T-helper 9 cell (primary cell): ENCODE measurements at places on chromosomes 5 and 9.

DNA sequence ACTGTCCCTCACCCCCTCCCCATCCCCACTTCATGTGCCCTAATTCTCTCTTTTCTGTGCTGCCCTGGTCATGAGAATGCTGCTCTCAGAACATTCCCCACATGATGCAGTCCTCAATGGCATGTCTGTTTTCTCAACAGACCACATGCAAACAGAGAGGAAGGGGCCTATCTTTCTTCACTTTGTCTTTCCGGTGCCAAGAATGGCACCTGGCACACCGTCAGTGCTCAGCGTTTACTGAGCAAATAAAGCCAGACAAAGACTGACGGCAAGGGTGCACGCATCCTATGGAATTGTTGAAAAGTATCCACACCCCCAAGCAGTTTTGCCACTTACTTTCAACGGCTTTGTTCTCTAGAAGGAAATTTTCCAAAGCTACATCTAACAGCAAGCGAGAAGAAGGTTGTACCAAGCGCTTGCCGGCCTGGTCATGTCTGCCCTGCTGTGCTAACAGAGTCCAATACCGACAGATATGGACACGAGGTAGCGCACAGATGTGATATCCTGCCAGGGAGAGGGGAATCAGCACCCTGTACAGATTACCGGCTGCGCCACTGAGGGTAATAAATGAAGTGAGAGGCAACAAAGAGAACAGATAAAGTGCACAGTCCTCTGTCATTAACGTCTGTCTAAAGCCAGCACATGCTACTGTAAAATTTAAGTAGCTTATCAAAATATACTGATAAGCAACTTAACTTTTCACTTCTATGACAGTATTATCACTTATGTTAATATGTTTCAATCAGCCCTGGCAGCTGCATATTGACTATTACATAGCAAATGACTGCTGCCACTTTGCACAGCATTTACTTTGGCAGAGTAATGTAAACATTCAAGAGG, 251.7 kb downstream of the DENND1A start:
- DNase-seq: no peak

DNA sequence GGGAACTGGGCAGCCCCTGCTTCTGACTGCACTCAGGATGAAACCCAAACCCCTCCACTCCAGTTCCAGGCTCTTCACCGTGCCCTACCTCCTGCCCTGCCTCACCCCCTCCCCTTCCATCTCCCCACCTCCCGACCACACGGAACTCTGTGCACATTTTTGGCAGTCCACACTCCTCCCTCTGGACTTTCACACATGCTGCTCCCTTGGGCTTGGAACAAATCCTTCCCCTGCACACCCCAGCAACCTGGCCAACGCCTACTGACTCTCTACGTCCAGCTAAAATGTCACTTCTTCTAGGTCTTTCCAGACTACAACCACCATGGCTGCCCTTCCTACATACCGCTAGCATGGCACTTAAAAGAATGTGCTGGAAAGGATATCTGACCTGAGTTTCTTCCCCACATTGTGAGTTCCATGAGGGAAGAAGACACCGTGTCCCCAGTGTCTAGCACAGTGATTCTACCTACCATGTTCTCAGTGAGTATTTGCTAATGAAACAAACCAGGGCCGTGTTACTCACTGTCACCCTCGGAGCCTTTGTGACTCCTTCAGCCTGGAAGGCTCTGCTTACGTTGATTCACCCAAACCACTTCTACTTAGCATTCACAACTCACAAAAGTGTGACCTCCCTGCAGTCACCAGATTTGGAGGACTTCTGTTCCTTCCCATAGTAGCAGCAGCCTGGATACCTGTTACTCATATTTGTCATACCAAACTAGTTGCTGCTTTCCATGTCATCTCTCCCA, 18.7 kb downstream of the RETREG1 start:
- no peak for DNase-seq

GRCh38 chr9:93677048-93677571, 100.7 kb downstream of the PHF2 start:
- DNase-seq: no peak

DNA sequence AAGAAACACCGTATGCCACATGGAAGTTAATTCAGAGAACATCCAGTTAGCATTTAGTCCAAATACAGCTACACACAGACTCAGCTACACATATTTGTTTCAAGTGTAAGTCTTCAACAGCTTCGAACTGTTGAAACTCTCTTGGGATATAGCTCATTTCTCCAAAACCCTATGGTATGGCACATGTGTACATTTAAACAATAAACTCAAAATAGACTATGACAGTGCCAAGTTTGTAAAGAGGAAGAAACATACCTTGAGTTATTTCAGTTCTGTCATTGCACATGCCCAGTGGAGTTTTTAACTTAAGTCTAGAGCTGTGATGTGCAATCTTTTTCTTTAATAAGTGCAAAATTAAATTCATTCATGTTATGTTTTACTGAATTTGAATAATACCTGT, 155.1 kb upstream of the RAI14 start:
- DNase-seq: no peak

DNA sequence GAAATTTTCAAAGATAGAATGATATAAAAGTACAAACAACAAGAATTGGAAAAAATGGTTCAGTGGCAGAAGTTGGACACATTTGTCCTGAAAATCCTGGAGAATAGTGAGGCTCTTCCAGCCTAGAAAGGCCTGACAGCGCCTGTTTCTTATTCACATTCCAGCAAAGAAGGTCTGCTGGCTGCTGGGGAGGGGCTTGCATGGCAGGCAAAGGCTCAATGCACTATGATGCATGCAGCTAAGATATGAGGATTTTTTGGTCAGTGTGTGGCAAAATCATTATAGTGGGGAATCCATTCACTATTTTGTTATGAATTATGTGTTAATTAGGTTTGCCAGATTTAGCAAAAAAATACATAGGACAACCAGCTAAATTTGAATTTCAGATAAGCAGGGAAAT, 243.9 kb upstream of the SLC30A5 start:
- DNase-seq: no peak

DNA sequence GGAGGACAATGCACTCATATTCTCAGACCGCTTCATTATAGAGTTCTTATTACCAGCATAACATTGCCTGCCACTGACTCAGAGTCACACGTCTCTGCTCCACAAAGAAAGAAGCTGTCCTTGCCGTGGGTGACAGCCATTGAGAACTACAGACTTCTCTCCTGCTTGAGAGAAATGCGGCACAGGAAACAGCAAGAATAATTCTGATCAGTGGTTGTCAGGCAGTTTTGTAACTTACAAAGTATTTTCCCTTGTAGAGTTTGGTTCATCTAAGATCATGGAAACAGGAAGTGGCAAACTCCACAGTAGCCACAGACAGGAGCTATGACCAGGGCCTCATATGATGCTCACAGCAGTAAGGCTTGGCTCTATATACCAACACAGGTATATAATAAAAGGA, 47.0 kb downstream of the KCNV2 start:
- DNase-seq: no peak

GRCh38 chr5:23234197-23234596, 273.2 kb upstream of the PRDM9 start:
- no peak for DNase-seq

DNA sequence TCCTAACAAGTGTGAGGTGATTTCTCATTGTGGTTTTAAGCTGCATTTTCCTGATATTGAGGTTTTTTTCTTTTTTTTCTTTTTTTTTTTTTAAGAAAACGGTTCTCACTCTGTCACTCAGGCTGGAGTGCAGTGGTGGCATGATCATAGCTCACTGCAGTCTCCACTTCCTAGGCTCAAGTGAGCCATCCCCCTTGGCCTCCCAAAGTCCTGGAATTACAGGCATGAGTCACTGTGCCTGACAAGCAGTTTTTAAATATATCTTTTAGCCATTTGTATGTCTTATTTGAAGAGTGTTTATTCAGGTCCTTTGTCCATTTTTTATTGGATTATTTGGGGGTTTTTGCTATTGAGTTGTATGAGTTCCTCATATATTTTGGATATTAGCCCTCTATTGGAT, 53.8 kb downstream of the GCNT1 start:
- no peak for DNase-seq

DNA sequence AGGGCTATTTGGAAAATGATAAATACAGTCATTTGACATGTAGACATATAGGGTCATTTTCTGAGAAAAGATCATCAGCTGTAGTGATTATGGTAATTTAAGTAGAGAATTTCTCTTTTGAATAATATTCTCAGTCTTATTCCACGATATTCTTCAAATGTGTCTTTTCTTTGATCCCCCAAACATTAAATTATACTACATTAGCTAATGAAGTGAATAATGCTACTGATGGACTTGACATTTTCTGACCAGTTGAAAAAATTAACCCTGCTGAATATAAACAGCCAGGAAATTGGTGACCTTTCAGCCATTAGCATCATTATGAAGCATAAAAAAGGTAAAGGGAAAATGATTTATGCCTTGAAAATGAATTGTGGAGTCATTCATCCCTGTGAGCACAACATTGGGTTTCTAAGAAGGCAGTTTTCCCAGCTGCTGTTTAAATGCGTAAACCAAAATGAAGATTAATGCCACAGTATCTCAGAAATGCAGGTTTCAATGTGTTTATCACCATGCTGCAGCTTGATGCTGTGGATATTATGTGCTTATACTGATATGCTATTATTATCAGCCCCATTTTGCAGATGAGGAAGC, 489.1 kb downstream of the KCTD16 start:
- no peak for DNase-seq

DNA sequence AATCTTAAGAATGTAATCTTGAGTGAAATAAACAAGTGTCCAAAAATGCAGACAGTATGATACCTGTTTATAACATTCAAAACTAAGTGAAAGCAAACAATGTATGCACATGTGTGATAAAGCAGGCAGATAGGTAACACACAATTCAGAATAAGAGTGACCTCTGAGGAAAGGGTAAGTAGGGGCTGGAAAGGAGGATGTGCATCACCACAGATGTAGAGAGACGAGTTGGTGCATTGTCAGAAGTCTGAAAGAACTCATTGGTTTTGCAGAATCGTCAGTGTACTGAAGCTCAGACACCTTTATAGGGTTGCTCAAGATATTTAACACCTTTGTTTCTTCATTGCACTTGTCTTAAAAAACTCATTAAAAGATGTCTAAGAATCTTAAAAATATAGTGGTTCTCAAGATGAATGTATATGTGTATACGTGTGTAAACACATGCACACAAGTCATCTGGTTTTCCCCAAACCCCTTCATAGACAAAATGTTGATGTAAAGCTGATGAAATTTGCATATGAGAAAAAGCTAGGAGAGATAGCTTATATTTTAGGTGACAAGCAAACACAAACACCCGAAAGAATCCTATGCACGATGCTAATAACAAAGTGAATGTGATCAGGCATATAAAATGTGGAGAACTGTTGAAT, 197.6 kb upstream of the MEF2C start:
- no peak for DNase-seq

- DNase-seq: no peak
These were observed 46.0 kb downstream of the ENTREP1 start for GRCh38 chr9:69371001-69371400.

- no peak for DNase-seq
These were observed 75.6 kb upstream of the SNCAIP start for GRCh38 chr5:122236270-122237040.

GRCh38 chr5:123735384-123735783, 223.4 kb downstream of the CSNK1G3 start:
- DNase-seq: no peak

DNA sequence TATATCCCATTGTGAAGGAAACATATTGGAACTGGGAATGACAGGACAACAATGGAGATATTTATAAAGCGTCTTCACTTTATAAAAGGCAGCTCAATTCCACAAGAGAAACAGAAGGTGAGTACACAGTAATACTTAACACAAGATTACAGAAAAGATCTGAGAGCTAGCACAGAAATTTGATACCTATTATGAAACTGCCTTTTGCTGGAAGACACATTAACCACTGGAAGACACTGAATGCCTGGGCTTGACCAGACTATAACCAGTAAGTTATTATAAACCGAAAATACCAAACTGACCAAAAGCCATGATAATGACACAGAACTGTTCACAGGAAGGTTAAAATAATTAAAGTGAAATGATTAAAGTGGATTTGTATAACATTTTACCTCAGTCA, 195.4 kb downstream of the NR2F1-AS1 start:
- no peak for DNase-seq

DNA sequence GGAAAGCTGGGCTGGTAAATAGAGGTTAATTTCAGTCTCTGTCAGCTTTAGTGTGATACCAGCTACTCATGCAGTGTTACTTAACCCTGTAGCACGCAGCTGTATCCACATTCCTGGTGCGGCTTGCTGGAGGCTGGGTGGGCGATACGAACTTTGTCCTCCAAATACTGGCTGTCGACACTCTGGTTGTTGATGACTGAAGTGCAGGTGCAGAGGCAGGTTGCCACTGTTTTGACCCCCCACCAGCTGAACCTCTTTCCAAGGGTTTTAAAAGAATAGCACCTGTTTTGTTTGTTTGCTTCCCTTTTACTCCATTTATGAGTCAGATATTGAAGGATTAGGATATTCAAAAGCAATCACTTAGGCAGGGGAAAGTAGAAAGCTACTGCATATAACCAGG, 4.4 kb upstream of the RABGAP1 start:
- DNase-seq: no peak

DNA sequence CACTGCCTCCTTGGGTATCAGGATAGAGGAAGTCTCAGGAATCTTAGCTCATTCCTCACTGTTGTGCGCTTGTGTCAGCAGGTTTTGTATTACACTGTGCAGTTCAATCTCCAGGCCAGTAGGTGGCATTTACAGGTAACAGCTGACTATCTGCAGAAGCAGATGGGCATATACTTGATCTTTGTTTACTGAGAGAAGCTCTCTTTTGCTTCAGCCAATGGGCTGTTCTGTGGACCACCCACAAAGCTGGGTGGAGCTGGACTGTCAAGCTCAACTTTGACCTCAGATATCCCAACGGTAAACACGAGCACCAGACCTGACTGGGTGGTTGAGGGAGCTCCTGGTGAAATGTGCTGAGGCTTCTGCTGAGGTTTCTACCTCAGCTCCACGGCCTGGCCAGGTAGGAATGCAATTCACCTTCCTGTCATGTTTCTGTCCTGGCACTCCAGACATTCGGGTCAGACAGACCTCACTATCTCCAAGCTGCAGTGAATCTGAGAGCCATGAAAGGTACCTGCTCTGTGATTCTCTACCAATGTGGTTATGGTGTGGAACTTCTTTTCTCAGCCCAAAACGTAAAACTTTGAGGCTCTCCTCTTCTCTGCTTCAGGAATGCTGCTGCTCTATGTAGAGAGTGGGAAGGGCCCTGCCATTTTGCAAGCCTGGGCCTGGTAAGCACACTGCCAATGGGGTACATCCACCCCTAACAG, 167.9 kb upstream of the ACTBL2 start:
- no peak for DNase-seq

DNA sequence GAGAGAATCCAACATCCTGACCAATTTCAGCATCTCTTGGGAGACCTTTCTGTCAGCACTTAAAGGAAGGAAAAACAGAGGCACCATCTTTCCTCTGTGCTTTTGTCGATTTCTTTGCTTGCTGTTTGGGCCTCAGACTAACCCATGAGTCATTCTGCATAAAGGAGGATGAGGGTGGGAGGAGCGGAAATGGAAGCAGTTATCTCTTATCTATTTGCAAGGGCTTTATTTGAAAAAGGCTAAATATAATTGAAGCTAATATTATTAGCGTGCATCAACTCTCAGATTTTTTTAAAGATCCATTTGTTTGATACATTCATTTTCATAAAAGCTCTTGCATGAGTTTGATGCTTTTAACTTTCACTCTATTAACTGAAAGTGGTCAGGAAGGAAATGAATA, 72.9 kb downstream of the ZNF622 start:
- DNase-seq: no peak
